Non-pigmented ciliary epithelial cell (primary cell): ENCODE measurements at places on chromosomes 11 and 22.

DNA sequence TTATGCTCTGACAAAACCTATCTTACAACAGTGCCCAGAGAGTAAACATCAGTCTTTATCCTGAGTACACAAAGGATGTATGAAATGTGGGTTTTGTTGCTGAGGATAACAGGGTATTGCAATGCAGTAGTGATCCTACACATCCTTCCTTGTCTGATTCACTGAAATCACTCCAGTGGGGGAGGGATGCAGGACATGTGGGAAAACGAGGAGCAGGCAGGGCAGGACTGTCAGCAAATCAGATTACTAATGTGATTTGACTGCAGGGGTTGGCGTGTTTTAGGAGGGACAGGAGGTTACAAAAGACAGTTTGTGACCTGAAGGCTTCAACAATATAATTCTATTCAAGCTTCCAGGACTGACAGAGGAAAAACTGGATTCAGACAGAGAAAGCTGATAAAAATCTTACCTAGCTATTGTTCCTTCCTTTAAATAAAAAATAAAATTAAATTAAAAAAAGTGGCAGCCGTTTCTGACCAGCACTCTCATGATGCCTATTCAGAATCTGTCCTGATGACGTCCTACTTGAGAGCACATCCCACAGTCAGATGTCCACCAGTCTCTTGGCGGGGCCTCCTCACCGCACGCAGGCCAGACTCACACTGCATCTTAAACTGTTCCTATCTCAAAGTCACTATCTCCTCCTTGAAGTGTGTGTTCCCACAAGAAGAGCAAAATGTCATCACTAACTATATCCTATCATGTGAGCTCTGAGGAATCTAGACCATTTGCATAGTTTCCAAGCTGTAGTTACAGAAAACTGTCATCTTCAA is 50.6 kb upstream of the MN1 start:
- DNase-seq: no peak

GRCh38 chr11:45900916-45901617 is 6.0 kb downstream of the FREY1 start:
- no peak for DNase-seq

GRCh38 chr11:118705111-118705741 is 25.8 kb upstream of the TREH start:
- DNase-seq: no peak

- no peak for DNase-seq
Measured at GRCh38 chr11:13907678-13908077, 54.8 kb upstream of the SPON1 start.

- no peak for DNase-seq
Measured at GRCh38 chr11:88169881-88170280, 5.4 kb downstream of the RAB38 start.

DNA sequence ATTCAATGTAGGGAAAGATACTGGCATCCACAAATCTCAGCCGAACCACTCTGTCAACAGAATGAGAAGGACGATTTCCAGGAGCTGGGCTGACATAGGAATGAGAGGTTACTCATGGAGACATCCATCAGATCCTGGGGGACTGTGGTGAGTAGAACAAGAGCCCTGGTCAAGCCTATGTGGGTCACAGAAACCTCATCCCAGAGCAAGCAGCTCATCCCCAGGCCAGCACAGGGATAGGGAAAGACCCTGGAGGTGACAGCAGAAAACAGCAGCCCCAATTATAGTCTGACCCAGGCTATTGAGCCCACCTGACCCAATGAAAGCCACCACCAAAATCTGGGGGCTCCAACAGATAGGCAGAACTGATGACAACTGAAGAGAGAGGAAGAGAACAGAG is 128.0 kb upstream of the SERPIND1 start:
- no peak for DNase-seq

DNA sequence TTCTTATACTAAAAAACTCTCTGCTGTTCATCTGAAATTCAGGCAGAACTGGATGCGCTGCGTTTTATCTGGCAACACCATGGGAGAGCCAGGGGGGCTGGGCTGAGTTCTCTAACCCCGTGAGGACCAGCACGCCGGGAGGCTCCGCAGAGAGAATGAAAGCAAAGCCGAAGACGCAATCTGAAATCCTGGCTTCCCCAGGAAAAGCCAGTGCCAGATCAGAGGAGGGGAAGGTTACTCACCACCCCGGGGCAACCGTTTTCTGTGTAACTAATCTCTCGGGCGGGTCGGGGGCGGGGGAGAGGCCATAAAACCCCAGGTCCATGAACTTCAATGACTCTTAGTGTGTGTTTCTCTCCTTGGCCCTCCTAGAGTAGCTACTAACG is 99.4 kb downstream of the SHANK2 start:
- DNase-seq: no peak

DNA sequence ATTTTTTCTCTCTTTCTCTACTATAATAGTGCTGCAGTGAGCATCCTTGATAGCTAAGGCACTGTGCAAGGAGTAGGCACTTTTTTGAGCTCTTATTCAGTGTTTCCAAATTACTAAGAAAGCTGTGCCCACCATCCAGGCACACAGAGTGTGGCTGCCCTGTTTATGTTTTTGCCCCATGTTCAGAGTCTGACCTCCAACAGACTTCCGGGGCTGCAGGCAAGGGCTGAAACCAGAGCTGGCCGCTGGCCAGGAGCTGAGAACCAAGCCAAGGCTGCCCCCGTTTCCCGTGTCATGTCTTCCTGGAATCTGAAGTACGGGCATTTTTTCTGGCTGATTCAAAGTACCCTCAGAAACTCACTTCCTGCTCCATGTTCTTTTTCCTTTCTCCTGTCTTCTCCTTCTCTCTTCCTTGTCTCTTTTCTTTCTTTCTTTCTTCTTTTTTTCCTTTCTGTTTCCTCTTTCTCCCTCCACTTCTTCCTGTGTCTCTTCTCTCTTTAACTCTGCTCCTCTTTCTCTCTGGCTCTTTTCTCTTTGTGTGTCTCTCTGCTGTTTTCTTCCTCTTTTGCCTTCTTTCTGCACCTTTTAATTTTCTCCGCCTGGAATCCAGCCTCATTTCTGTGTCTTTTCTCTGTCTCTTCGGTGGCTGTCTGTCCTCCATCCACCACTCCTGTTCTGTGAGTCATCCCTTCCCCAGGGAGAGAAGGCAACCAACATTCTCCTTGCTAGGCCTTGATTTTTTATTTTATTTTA is 17.0 kb upstream of the KCTD14 start:
- peak; percentile 55 for DNase-seq

GRCh38 chr11:128731041-128731663 is 37.3 kb downstream of the FLI1 start:
- DNase-seq: no peak

DNA sequence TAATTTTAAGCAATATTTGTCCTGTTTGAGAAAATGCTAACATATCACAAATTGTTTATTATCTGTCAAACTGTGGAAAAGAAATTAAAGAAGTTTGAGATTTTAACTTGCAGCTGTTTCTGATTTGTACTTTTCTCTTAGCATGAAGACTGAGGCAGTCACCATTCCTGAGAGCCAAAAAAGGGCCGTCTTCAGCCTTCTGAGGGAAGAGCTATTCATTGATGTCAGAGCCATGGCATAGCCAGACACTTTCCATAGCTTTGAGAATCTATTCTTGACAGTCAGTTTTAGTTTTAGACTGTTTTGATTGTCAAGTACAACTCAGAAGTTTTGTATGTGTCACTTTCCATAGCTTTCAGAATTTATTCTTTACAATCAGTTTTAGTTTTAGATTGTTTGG is 32.1 kb downstream of the YAP1 start:
- DNase-seq: no peak

GRCh38 chr11:70510571-70510970 is 112.2 kb downstream of the CTTN start:
- DNase-seq: no peak

DNA sequence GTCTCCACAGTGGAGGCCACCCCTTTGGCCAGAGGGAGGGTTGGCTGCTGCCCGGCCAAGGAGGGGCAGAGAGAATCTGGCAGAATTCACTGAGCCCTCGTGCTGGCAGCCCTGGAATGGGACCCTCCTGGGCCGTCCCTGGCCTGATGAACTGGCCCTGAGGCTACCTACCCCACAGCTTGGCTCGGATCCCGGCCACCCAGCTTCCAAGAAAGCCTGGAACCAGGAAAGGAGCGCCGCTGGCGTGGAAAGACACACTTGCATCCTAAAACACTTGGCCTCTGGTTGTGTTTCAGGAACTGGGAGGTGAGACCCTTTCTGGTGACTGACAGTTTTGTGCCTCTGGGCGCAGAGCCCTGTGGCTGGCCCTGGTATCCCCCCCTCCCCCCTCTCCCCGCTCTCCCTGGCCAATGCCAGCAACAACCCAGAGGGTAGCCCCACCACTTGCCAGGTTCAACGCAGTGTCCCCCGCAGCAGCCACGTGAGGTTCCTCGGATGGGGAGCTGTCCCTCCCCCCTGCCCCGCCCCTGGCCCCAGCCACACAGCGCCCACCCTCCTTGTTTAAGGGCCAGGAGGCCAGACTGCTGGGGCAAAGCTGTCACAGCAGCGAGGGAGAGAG is 693 bp downstream of the NFAM1 start:
- DNase-seq: no peak

- no peak for DNase-seq
Measured at GRCh38 chr11:94450048-94450447, 43.6 kb downstream of the MRE11 start.

DNA sequence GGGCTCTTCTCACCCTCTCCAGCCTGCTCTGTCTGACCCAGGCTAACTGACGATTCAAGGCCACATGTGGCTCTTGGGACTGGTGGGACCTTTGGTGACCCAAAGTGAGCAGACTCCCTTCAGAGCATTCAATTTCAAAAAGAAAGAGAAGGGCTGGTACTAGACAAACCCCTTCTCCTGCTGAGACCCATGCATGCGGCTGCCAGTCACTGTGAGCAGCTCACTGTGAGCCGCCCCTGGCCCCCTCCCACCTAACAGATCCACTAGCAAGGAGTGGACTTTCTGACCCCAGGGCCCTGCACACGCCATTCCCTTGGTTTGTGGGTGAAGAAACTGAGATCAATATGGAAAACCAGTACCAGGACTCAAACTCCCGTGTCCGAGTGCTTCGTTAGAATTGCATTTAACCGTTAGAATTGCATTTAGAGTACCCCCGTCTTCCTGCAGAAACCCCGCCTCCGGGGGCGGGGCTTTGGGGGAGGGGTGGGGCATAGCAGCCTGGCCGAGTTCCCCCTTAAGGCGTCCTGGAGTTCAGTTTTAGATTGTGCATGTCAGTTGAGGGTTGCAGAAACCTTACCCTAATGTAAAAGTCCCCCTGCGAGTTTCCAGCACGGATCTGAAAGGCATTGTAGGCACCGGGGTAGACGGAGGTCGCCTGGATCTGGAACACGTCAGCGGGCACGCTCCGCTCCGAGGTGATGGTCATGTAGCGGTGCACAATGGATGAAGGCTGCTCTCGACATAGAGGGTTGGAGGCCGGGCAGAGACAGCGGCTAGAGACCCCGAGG is 5.1 kb downstream of the EFEMP2 start:
- DNase-seq: no peak

GRCh38 chr11:1226986-1227550 is 4.2 kb downstream of the MUC5B start:
- no peak for DNase-seq

DNA sequence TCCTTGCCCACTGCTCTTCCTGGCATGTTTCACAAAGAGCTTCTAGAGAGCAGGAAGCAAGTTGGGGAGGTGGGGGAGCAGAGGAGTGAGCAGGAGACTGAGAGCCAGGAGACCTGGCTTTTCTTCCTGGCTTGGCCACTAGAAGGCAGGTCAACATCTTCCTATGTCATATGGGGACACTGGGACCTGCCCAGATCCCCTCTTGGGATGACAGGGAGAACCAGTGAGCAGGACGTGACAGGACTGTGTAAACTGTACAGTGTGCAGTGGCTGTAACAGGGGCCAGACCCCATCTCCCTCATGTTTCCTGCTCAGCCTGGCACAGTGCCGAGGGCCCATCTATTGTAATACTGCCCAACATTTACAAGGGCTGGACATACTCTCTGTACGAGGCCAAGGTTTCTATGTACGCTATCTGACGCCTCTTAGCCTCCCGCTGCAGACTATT is 29.4 kb downstream of the GDPD5 start:
- no peak for DNase-seq

DNA sequence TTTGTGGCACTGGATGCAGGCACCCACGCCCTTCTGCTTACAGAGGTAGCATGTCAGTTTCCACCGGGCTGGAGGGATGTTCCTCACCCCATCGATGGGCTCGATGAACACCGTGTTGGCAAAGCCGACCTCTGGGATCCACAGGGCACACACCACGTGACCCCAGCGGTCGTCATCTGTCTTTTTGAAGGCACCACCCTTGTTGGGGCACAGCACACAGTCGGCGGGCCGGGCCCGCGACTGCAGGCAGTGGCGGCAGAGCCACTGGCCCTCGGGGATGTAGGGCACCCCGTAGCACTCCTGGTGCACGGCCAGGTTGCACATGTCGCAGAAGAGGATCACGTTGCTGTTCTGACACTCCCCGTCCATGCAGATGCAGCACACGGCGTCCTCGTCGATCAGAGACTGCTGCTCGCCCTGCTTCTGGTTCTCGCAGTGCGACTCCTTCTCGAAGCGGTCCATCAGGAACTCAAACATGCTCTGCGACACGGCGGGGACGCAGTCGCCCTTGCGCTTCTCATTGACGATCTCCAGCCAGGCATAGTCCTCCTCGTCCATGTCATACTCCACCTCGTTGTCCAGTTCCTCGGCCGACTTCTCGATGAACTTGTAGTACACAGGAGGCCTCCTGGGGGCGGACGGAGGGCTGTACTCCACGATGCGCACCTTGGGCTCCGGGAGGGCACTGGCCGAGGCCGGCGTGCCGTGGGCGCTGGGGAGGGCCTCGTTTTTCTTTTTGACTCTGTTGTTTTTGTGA is 4.2 kb downstream of the BRD1 start:
- DNase-seq: no peak

DNA sequence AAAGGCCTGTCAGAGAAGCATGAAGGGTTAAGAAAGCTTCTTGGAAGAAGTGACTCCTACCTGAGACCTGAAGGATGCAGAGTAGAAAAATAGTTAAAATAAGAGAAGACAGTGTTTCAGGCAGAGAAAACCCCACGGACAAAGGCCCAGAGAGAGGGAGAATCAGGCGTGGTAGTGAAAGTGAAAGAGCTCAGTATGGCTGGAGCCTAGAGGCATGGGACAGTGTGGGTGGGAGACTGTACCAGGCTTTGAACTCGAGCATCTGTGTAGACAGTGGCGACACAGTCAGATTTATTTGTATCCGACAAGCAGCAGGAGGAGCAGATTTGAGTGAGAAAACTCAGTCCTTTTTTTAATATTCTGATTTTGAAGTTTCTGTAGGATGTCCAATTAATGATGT is 360.0 kb downstream of the OPCML start:
- no peak for DNase-seq

GRCh38 chr22:33766091-33766490 is 154.2 kb downstream of the LARGE1 start:
- DNase-seq: no peak

DNA sequence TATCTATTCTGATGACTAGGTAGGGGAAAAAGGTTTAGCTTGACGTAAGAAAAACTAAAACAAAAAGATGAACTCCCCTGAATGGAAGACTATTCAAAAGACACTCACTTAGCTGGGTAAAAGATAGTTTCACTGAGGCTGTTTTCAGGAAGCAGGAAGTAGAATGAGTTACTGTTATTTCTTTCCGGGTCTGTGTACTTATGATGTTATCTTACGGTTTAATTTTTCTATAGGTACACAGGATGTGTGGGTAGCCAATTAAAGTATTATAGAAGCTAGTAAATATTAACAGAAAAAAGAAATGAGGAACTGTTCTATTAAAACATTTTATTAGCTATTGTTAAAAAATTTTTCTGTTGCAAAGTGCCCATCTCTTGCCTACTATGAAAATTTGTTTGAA is 45.8 kb upstream of the MMP7 start:
- no peak for DNase-seq
